Effector memory CD4-positive, alpha-beta T cell (primary cell): ENCODE measurements at places on chromosomes 12 and 14.

DNA sequence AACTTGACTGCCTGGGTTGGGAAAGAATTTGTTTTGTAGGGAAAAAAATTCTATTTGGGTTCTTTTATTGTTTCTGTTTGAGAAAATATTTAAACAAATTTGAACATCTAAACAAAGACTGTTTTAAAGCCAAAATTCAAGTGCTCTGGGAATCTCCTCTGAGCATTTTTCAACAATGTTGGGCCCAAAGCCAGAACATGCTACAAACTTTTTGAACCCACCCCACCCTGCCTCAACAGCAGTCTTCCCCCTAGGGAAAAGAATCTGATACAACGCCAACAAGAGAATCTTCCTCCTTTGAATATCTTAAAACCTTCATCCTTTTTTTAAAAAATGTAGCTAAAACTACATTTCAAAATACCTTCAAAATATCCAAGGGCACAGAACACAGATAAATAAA lies 20.4 kb upstream of the NID2 start:
- H3K27ac ChIP-seq = no peak overlapping the region
- H3K4me1 ChIP-seq = no peaks in the 10 kb centered on the region
- H3K36me3 ChIP-seq = no peaks in the 10 kb centered on the region
- H3K4me3 ChIP-seq = no peak overlapping the region
- DNase-seq = no peak

- no peaks in the 10 kb centered on the region for H3K27me3 ChIP-seq
- DNase-seq = no peak
- H3K4me1 ChIP-seq = no peaks in the 10 kb centered on the region
- no peaks in the 10 kb centered on the region for H3K36me3 ChIP-seq
- H3K4me3 ChIP-seq = no peak overlapping the region
- no peak overlapping the region for H3K27ac ChIP-seq
Measured at GRCh38 chr12:65464930-65465329, 186.4 kb downstream of the MSRB3 start.

DNA sequence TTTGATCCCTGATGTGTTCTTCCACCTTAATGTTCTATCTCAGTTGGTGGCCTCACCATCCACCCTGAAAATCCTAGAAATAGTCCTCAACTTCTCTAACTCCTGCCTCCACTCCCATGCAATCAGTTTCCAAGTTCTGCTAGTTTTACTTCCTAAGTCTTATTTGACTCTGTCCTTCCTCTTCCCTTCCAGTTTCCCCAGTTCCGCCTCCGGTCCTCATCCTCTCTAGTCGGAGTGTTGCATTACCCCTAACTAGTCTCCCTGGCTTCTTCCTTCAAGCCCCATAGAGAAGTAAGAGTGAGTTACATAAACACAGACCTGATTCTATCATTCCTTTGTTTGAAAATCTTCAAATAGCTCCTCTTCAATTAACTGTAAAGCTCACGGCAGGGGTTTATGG lies 236.5 kb downstream of the GXYLT1 start:
- H3K4me1 ChIP-seq = no peaks in the 10 kb centered on the region
- H3K27ac ChIP-seq = no peak overlapping the region
- no peaks in the 10 kb centered on the region for H3K36me3 ChIP-seq
- DNase-seq = no peak

- no peaks in the 10 kb centered on the region for H3K4me1 ChIP-seq
- no peak overlapping the region for H3K27ac ChIP-seq
- H3K36me3 ChIP-seq = no peaks in the 10 kb centered on the region
- no peaks in the 10 kb centered on the region for H3K27me3 ChIP-seq
Measured at GRCh38 chr12:40393026-40393425, 168.2 kb downstream of the LRRK2 start.

GRCh38 chr12:6825398-6826124 lies 2.6 kb upstream of the P3H3 start:
- H3K36me3 ChIP-seq = no peaks in the 10 kb centered on the region
- peak; percentile 74 for DNase-seq
- H3K4me3 ChIP-seq = no peak overlapping the region
- H3K27ac ChIP-seq = no peak overlapping the region
- H3K4me1 ChIP-seq = peaks cover 18% of the 10 kb centered on the region
- H3K27me3 ChIP-seq = peaks cover 7% of the 10 kb centered on the region

DNA sequence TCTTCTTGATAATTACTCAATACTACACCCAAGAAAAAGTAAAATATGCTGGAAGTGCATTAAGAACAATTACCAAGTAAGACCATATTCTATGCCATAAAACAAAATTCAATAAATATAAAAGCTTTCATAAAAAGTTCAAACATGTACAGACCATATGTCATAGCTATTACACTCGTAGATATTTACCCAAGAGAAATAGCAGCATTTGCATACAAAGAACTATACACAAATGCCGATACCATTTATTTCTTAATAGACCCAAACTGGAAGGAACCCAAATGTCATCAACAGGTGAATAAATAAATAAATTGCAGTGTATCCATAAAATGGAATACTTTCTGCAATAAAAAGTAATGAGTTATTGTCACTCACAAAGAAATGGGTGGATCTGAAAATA lies 78.3 kb upstream of the SLC16A7 start:
- no peak for DNase-seq
- H3K4me1 ChIP-seq = no peaks in the 10 kb centered on the region
- no peak overlapping the region for H3K4me3 ChIP-seq
- no peaks in the 10 kb centered on the region for H3K27me3 ChIP-seq
- no peaks in the 10 kb centered on the region for H3K36me3 ChIP-seq

GRCh38 chr12:34208331-34209258 lies 186.3 kb downstream of the ALG10 start:
- DNase-seq = no peak
- no peak overlapping the region for H3K27ac ChIP-seq
- no peaks in the 10 kb centered on the region for H3K4me1 ChIP-seq
- no peaks in the 10 kb centered on the region for H3K27me3 ChIP-seq

- H3K27ac ChIP-seq = no peak overlapping the region
- no peaks in the 10 kb centered on the region for H3K36me3 ChIP-seq
- no peak overlapping the region for H3K4me3 ChIP-seq
- no peaks in the 10 kb centered on the region for H3K4me1 ChIP-seq
Measured at GRCh38 chr14:76715101-76715500, 46.2 kb upstream of the VASH1 start.

DNA sequence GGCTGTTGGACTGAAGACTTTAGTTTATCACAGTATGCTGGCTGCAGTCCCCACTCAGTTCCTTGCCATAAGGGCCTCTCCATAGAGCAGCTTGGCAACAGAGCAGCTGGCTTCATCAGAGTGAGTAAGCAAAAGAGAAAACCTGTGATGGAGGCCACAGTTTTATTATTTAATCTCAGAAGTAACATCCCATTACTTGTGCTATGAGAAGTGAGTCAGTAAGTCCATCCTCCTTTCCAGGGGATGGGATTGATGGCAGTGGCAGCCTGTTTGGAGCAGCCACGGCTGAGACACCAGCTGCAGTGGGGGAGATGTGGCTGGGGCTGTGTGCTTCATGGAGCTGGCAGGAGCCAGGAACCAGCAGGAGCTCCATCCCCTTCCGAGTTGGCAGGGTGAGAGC lies 138.5 kb upstream of the SRRM4 start:
- H3K4me3 ChIP-seq = no peak overlapping the region
- no peaks in the 10 kb centered on the region for H3K4me1 ChIP-seq
- H3K27ac ChIP-seq = no peak overlapping the region
- H3K27me3 ChIP-seq = no peaks in the 10 kb centered on the region
- DNase-seq = no peak

DNA sequence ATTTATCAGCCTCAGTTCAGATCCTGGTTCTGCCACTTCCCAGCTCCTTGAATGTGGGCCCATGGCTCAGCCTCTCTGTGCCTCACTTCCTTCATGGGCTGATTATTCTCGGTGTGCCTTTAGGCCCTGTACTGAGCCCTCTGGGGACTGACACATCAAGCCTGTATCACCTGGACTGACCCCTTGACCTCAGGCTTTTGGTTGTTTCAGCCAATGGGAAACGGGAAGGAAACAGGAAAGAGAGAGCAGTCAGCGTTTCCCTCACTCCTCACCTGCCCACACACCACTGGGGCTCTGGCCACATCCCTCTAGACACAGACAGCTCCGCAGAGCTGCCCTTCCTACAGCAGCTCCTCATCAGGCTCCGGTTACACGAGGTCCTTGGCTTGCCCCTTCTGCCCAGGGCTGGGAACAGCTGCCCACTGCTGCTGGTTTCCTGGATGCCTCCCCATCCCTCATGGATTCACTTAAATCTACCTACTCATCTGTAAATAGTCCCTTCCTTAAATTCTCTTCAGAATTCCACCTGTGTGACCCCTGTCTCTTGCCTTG lies 37.0 kb upstream of the ITPR2 start:
- H3K27ac ChIP-seq = no peak overlapping the region
- H3K4me3 ChIP-seq = no peak overlapping the region
- H3K4me1 ChIP-seq = peaks cover 4% of the 10 kb centered on the region
- no peaks in the 10 kb centered on the region for H3K36me3 ChIP-seq
- no peak for DNase-seq
- H3K27me3 ChIP-seq = no peaks in the 10 kb centered on the region

GRCh38 chr14:77498984-77499527 lies 440 bp upstream of the ISM2 start:
- H3K4me1 ChIP-seq = peaks cover 11% of the 10 kb centered on the region
- no peak overlapping the region for H3K27ac ChIP-seq
- DNase-seq = no peak
- H3K27me3 ChIP-seq = peaks cover 3% of the 10 kb centered on the region

GRCh38 chr12:42695490-42695995 lies 106.0 kb upstream of the PRICKLE1 start:
- H3K4me1 ChIP-seq = no peaks in the 10 kb centered on the region
- H3K4me3 ChIP-seq = no peak overlapping the region
- no peaks in the 10 kb centered on the region for H3K36me3 ChIP-seq
- no peak for DNase-seq
- H3K27ac ChIP-seq = no peak overlapping the region
- H3K27me3 ChIP-seq = no peaks in the 10 kb centered on the region

DNA sequence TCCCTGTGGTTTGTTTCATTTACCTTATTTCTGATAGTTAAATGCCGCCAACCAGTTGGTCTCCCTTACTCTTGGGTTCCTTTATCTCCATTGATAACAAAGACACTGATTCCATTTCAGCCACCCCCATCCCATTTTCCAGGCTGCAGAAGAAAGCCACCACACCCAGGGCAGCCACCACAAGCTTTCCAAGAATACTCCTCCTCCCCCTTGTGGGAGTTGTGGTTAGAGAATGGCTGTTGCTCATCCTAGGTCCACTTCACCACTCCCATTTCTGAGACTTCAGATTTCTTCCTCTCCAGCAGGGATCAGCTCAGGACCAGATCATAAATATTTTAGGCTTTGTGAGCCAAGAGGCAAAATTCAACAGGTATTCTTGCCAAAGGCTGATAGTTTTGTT lies 73.9 kb downstream of the ANO4 start:
- no peaks in the 10 kb centered on the region for H3K27me3 ChIP-seq
- no peak for DNase-seq
- H3K4me1 ChIP-seq = no peaks in the 10 kb centered on the region
- no peaks in the 10 kb centered on the region for H3K36me3 ChIP-seq
- no peak overlapping the region for H3K4me3 ChIP-seq

- no peak overlapping the region for H3K27ac ChIP-seq
- no peaks in the 10 kb centered on the region for H3K4me1 ChIP-seq
- H3K4me3 ChIP-seq = no peak overlapping the region
- no peaks in the 10 kb centered on the region for H3K27me3 ChIP-seq
Measured at GRCh38 chr12:2386566-2386965, 333.8 kb downstream of the CACNA1C start.

GRCh38 chr12:105945880-105946279 lies 192.9 kb downstream of the NUAK1 start:
- no peaks in the 10 kb centered on the region for H3K36me3 ChIP-seq
- no peaks in the 10 kb centered on the region for H3K27me3 ChIP-seq
- no peak overlapping the region for H3K27ac ChIP-seq
- no peak overlapping the region for H3K4me3 ChIP-seq
